ENCODE measurements at places on chromosomes 1 and 21.

DNA sequence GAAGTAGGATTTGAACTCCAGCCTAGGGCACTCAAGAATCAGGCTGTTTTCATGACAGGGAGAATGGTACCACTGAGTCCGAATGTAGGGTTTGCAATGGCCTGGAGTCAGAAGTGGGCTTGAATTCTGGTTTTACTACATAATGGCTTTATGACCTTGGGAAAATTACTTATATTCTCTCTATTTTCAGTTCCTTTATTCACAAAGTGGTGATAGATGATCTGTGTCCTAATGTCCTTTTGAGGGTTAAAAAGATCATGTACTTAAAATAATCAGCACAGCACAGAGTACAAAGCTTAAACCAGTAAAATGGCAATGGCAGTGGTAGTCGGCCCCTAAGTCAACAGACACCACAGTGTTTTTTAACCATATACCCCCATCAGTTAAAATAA, 63.7 kb upstream of the HOOK1 start:
- no peak for DNase-seq

- DNase-seq: no peak
Measured at GRCh38 chr1:163672976-163673758, 351.4 kb downstream of the NUF2 start.

GRCh38 chr1:155966750-155967149, 11.6 kb downstream of the ARHGEF2 start:
- DNase-seq: no peak

DNA sequence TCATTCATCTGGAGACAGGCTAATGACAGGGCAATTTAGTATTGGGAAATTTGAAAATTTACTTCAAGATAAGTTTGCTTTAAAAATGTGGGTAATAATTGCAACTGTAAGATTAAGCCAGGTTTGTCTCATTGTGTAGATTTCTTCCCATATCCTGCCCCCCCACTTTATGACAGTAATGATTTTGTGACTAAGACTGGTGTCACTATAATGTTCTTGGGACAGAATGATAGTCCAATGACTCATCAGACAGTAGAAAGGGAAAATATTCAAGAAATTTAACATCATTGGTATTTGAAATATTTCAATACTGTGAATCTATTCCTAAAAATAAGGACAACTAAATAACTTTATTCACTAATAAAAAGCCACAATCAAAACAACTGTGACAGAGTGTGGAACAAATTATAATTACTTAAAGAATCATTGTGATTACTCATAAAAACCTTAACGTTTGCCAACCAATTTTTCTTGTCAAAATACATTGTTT, 36.7 kb downstream of the FH start:
- no peak for DNase-seq

GRCh38 chr1:90717665-90718410, 736 bp upstream of the BARHL2 start:
- DNase-seq: no peak

DNA sequence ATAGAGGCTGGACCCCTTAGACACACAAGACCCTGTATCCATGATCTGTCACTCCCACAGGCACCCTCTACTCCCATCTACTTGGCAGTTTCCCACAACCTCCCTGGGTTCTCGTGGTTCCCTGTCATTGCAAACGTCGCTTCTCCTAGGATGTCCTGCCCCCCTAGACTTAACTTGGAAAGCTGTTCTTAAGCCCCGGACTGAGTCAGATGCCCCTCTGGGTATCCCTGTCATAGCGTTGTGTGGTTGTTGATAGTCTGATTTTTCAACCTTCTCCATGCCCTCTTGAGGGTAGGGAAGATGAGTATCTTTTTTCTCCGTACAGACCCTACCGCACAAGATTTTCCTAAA, 11.8 kb downstream of the RCC1 start:
- DNase-seq: no peak

DNA sequence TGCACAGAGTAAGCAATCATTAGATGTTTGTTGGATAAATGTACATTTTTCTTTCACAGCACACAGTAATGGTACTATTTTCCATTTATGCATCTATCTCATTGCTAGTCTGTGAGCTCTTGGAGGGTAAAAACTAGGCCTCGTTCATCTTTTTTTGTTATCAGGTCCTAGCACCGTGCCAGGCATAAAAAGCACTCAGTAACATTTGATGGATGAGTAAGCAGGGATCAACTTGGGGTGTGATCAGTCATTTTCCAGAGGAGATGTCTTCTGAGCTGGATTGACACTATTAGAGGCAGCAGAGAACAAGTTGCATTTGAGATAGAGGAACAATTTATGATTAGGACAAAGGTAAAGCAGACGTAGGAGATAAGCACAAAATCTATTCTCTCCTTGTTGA, 4.3 kb upstream of the VTCN1 start:
- DNase-seq: no peak

DNA sequence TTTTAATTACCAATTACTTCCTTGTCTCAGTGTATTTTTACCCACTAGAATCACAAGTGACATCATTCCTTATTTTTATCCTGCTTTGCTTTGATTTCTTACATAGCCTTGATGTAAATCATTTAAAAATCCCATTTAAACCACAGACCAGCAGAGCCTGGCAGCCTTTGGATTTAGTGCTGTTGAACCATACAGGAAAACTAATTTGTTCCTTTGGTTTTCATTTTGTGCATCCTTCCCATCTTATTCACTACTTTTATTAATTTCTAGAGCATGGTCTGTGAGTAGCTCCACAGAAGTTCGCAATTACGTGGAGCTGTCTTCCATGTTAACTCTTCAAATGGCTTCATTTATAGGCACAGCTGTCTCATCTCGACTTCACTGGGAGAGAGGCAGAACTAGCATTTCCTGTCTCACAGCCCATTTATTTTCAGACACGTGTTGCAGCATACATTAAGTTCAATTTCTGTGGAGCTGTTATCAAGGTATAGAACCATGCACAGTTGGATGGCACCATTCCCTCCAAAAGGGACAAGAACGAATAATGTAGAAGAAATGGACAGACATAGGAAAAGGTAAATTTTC, 235.3 kb downstream of the MRPL39 start:
- DNase-seq: no peak

GRCh38 chr1:65725064-65725463, 67.6 kb upstream of the PDE4B start:
- no peak for DNase-seq

GRCh38 chr1:245396615-245397014, 241.8 kb downstream of the KIF26B start:
- DNase-seq: no peak

DNA sequence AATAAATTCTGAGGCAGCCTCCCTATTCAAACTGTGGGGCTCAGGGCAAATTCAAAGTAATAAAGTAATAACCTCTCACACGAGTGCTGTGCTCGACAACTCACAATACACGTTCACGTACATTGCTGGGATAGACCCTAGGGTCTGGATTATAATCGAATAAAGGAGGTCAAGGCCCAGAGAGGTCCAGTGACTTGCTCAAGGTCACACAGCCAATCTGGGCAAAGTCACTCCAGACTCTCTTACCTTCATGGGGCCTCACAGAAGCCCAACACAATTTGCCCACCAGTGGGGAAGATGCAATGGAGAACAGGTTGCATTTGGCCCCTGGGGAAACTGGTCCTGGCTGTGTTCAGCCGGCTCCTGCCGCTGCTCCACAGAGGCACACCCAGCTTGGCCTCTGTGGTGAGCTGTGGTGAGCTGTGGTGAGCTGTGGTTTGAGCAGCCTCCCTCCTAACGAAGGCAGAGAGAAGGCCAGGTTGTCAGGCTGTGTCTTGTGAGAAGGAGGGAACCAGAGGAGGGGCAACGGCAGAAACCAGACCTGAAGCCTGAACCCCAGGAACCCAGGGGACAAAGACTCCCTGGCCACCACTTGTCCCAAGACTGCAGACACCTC, 35.1 kb downstream of the NUAK2 start:
- DNase-seq: no peak

- no peak for DNase-seq
Measured at GRCh38 chr1:205961991-205962820, 18.9 kb upstream of the SLC26A9 start.

DNA sequence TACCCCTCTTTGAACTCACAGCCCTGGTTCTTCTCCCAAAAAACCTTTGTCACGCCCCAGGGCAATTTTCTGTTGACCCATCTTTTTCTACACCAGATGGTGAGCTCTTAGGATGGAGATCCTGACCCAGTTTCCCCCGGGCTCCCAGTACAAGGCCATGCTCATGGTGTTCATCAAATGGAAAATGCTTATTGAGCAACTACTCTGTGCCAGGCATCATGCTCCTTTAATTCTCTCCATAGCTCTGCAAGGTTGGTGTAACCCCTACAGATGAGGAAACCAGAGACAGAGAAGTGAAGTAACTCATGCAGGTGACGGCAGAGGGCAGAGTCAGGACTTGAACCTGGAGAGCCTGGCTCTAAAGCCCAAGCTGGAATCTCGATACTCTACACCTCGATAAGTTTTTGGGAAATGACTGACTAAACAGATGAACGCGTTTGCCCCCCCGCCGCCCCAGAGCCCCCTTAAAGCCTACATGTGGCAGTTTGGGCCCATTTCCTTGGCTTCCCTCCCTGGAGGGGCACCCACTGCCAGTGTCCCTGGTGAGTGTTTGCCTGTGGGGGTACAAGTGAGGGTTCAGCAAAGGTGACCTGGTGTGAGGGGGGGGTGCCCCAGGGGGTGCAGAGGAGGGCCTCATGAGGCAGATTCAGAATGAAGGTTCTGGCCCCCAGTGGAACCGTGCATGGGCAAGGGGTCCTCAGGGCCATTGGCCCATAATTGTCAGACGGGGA, 30.2 kb upstream of the RUNX3 start:
- no peak for DNase-seq

DNA sequence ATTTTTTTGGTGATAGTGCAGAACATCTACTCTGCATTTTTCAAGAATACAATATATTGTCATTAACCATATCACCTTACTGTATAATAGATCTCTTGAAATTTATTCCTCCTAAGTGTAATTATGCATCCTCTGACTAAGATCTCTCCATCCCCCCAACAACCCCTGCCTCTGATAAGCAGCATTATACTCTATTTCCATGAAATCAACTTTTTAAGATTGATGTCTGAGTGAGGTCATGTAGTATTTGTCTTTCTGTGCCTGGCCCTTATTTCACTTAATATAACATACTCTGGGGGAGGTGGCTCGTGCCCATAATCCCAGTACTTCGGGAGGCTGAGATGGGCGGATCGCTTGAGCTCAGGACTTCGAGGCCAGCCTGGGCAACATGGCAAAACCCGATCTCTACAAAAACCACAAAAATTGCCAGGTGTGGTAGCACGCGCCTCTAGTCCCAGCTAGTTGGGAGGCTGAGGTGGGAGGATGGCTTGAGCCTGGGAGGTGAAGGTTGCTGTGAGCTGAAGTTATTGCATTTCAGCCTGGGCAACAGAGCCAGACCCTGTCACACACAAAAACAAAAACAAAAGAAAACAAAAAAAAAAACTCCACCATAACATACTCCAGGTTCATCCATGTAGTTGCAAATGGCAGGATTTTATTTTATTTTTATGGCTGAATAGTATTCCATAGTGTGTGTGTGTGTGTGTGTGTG, 5.7 kb downstream of the ACOT11 start:
- DNase-seq: no peak

All from left forelimb (tissue), 1 donor.